ENCODE measurements at places on chromosomes 2 and 18. TPM values are rescaled to one million over a fixed set of nuclear protein-coding genes. Genes with fewer than 3 reads are reported as not detected.

The POTEF gene
- polyA plus RNA-seq, result not detected

The LYPD6 gene
- 0.93 TPM for polyA plus RNA-seq

The SIX2 gene
- polyA plus RNA-seq, result not detected

The ABCG8 gene
- not detected for polyA plus RNA-seq

The NPC1 gene
- polyA plus RNA-seq, result 9.1 TPM

The SAG gene
- not detected for polyA plus RNA-seq

The ASB18 gene
- not detected for polyA plus RNA-seq

The SH3BP4 gene
- 0.10 TPM for polyA plus RNA-seq

The PROKR1 gene
- not detected for polyA plus RNA-seq

The TMEM237 gene
- polyA plus RNA-seq, result 65.9 TPM

The HDLBP gene
- polyA plus RNA-seq, result 222 TPM

The WDR12 gene
- 113 TPM for polyA plus RNA-seq

The C2orf80 gene
- 28.1 TPM for polyA plus RNA-seq

The DSG2 gene
- not detected for polyA plus RNA-seq
